Heart left ventricle (tissue), 16 donors: ENCODE measurements at places on chromosomes 12 and 14. TPM values are rescaled to one million over a fixed set of nuclear protein-coding genes. Genes with fewer than 3 reads are reported as not detected.
A peak's percentile ranks its signal among the peaks of the same experiment; 100 is the strongest.

Gene TEX52
- not detected for total RNA-seq

Gene C14orf93
- total RNA-seq: 5.8 TPM

DNA sequence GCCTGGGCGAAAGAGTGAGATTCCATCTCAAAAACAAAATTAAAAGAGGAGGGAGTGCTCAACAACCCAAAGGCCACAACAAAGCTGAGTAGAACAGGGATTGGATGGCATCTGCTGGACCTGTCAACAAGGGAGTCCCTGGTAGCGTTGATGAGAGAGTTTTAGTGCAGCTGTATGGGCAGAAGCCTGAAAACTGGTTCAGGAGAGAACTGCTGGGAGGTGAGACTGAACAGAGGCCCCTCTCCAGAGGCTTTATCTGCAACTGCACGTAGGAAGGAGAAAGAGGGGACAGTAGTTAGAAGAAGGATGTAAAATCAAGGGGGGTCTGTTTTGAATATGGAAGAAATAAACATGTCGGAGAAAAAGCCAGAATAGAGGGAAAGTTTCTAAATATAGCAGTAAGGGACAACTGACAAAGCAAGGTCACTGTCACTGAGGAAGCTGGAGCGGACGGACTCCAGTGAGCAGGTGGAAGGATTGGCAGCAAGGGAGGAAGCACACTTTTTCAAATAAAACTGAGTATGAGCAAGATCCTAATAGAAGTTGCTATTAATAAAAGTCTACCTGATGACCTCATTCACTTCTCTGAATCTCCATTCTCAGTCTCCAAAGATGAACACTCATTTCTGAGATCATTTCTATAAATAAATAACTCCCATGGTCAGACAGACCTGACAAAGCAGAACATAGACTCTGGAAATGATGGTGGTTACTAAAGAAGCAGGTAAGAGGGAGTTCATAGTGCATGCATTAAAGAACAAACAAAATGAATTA lies 11.8 kb upstream of the ATF1 start:
- H3K4me3 ChIP-seq: no peak overlapping the region
- H3K36me3 ChIP-seq: peaks cover 7% of the 10 kb centered on the region
- H3K4me1 ChIP-seq: peaks cover 16% of the 10 kb centered on the region
- H3K27ac ChIP-seq: peak overlapping the region; percentile 87
- H3K27me3 ChIP-seq: no peaks in the 10 kb centered on the region

DNA sequence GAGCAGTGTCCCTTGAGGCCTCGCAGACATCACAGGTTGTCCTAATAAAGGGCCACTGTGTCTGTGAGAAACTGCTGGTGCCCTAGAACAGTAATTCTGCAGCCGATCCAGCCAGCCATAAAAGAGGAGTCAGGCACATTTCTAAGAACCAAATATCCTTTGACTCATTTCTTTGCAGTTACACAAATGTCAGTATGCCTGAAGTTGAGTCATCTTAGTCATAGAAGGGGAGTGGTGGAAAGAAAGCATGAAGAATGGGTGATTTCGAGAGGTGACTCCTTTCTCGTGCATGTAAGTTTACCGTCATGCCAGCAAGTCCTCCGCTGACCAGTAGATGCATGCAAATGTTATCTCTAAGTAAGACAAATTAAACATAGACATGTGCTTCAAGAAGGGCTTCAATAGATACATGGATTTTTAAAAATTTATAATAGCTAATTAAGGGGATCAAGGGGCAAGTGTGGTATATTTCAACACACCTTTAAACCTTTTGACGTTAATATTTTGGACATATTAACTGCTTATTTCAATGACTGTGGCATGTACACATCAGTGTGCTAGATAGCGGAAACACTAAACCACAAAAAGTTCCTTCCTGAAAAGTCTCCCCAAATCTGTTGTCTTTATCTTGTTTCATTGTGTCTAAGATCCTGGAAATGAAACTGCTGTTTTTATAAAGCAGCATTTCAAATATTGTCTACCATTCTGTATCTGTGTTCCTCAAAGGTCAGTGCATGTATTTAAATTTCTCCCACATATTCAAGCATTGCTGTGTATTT lies 497.4 kb downstream of the NPAS3 start:
- no peak overlapping the region for H3K4me3 ChIP-seq
- no peak for DNase-seq
- H3K4me1 ChIP-seq: no peaks in the 10 kb centered on the region
- no peaks in the 10 kb centered on the region for H3K36me3 ChIP-seq
- H3K27me3 ChIP-seq: no peaks in the 10 kb centered on the region

- H3K27ac ChIP-seq: peak overlapping the region; percentile 75
- no peaks in the 10 kb centered on the region for H3K4me1 ChIP-seq
- no peak for DNase-seq
Measured at GRCh38 chr14:106845286-106846087, 1319.1 kb downstream of the TMEM121 start.

GRCh38 chr12:109991586-109991985 lies 4.6 kb downstream of the GIT2 start:
- H3K4me3 ChIP-seq: no peak overlapping the region
- no peak overlapping the region for H3K27ac ChIP-seq
- H3K4me1 ChIP-seq: peaks cover 58% of the 10 kb centered on the region
- H3K27me3 ChIP-seq: no peaks in the 10 kb centered on the region
- DNase-seq: no peak

Gene ENTPD5
- total RNA-seq: 5.5 TPM
